ENCODE measurements at places on chromosomes 6 and 20. TPM values are rescaled to one million over a fixed set of nuclear protein-coding genes. Genes with fewer than 3 reads are reported as not detected.

HEY2 gene
- total RNA-seq = 0.80 TPM

- DNase-seq = no peak
Observed at GRCh38 chr20:931401-931800, 15.3 kb upstream of the ANGPT4 start.

DNA sequence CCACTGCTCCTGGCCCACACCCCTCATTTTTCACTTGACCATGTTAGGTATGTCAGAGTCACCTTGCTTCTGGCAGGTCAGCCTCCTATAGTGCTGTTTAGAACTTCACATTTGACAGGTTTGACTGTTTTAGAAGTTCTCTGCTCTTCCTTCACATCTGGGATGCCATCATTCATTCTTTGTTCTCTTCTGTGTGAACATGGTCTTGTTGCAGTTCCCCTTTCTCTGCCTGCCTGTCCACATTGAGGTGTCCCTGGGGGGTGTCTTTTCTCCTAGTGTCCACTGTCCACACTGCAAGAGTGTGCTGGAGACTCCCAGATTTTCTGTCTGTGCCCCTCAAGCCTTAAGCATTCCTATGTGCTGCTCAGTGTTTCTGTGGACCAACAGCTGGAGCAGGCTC lies 89.5 kb downstream of the JARID2 start:
- DNase-seq = no peak

- DNase-seq = no peak
Observed at GRCh38 chr6:97189767-97190166, 93.2 kb downstream of the MMS22L start.

DNA sequence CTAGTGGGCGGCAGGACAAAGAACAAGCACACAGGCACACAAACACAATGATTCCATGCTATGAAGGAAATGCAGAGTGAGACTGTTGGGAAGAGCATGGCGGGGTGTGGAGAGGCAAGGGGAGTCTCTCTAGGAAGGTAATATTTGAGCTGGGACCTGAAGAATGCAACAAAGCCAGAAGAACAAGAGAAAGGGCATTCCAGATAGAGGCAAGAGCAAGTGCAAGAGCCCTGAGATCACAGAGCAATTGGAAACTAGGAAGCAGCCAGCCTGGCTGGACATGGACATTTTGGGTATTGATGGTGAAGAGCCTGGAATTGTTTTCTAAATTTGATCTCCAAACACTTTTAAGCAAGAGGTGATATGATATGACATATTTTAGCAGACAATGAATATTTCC lies 15.4 kb downstream of the SRXN1 start:
- no peak for DNase-seq

PRL gene
- total RNA-seq = not detected

- no peak for DNase-seq
Observed at GRCh38 chr6:104087765-104088164, 772.0 kb downstream of the HACE1 start.

All from hepatocyte (in vitro differentiated cells).